ENCODE measurements at places on chromosomes 1 and 21.

DNA sequence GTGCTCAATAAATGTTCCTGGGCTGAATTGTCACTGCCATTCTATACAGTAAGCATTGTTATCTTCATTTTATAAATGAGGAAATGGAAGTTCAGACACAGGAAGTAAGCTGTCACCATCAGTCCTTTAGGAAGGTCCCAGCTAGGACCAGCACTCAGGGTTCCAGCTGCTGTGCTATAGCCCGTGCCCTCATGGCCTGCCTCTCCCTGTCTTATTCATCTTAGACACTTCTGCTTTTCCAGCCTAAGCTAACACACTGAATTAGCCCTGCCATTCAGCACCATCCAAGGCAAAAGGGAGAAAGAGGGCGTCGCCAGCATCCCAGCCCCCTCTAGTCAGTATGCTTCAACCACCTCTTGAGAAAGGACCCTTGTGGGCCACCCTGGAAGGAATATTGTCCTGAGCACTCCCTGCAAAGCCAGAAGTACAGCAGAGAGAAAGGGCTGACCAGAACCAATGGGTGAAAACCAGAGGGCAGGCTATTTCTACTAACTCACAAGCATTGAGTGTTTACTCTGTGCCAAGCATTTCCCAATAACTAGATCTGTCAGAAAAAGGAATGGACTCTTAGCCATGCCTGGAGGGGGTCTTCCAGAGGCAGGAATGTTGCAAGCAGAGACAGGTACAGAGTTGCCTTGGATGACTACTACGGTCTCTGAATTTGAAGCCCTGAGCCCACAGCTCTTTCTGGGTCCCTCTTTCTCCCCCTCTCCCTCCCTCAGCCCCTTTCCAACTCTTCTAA is 77.9 kb upstream of the NFIA start:
- no peak for DNase-seq

GRCh38 chr1:82510431-82510830 is 709.7 kb downstream of the ADGRL2 start:
- DNase-seq = no peak

- DNase-seq = no peak
Observed at GRCh38 chr1:171940368-171940767, 99.1 kb downstream of the DNM3 start.

GRCh38 chr1:154736841-154737240 is 128.9 kb upstream of the ADAR start:
- DNase-seq = no peak

GRCh38 chr1:23371987-23372880 is 2.6 kb upstream of the ZNF436 start:
- no peak for DNase-seq

- no peak for DNase-seq
Observed at GRCh38 chr1:159779403-159779851, 1.3 kb upstream of the DUSP23 start.

DNA sequence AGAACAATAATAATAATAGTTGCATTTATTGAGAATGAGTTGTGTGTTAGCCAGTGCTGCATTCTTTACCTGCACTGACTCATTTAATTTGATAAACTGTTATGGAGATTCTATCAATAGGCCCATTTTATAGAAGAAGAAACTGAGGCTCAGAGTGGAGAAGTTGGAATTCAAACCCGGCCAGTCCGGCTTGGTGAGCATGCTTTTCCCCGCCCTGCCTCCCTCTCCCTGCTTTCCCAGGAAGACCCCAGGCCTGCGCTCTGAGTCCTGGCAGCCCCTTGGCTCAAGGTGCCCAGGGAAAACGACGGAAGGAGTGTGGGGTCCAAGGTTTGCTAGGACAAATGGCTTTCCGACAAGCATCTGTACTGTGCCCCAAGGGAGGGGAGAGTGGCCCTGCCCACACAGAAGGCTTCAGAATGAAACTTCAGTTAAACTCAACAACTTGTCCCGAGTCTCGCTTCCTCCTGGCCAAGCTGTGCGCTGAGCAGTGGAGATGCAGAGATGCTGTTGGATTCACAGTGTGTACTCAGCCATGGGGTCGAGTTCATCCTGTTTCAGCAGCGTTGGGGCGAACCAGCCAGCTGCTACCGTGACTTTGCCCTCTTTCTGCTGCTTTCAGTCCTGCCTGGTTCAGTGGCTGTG is 23.3 kb upstream of the PADI6 start:
- DNase-seq = no peak

Measured in CD4-positive, alpha-beta T cell treated with Interleukin-15 for 4 hours (primary cell).